ENCODE measurements at places on chromosomes 3 and 15. TPM values are rescaled to one million over a fixed set of nuclear protein-coding genes. Genes with fewer than 3 reads are reported as not detected.

DNA sequence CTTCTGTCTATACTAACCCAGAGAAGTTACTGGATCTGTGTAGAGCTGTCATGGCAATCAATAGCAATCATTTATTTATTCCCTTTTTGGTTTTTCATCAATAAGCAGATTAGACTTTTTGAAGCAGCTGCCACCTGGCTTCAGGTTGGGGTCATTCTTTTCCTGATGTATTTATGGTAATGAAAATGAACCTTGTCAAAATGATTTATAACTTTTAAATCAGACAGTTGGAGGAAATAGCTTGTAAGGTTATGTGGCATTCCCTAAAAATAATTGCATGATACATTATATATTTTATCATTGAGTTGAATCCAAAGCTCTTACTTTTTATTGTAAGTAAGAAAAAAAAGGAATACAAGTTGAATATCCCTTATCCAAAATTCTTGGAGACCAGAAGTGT is 8.6 kb downstream of the TIPARP start:
- H3K36me3 ChIP-seq = peaks cover 68% of the 10 kb centered on the region
- no peak overlapping the region for H3K4me3 ChIP-seq
- peaks cover 82% of the 10 kb centered on the region for H3K4me1 ChIP-seq
- no peak overlapping the region for H3K27ac ChIP-seq
- DNase-seq = no peak

DNA sequence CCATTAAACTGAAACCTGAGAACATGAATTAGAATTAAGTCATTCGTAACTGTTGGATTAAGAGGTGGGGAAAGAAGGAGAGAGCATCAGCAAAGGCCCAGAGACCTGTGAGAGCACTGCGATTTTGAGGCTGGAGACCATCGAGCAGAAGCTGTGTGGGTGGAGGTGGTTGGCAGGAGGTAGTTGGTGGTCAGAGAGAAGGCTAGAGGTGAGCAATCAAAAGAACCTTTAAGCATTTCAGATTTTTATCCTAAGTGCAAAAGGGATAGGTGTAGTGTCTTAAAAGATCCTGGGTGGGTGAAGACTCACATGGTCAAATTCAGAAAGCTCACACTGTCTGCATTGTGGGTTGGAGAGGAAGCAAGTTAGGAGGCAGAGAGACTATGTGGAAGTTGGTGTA is 65.1 kb upstream of the TEX264 start:
- H3K36me3 ChIP-seq = peaks cover 10% of the 10 kb centered on the region
- no peaks in the 10 kb centered on the region for H3K27me3 ChIP-seq
- H3K4me3 ChIP-seq = no peak overlapping the region
- no peak for DNase-seq

GRCh38 chr3:130960139-130960795 is 66.4 kb downstream of the ASTE1 start:
- no peak overlapping the region for H3K27ac ChIP-seq
- no peaks in the 10 kb centered on the region for H3K4me1 ChIP-seq
- no peak for DNase-seq

DNA sequence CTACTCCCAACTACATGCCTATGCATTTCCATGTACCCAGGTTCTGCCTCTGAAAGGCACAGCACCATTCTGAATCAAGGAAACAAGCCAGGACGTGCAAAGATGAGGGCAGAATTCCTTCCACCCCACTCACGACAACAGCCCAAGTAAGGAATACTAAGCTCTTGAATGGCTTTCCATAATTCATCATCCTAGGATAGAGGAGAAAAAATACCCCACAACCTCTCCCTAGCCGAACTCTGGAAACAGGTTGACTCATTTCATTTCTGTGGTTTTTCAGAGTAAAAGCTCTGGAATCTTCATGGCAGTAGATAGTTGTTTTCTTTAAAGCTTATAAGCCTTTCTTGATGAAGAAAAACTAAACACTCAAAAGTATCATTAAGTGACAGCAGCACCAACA is 77.8 kb downstream of the PDZRN3 start:
- no peak for DNase-seq
- H3K36me3 ChIP-seq = no peaks in the 10 kb centered on the region
- no peaks in the 10 kb centered on the region for H3K4me1 ChIP-seq

GRCh38 chr3:46389306-46389705 is 17.6 kb downstream of the CCR5AS start:
- H3K27me3 ChIP-seq = no peaks in the 10 kb centered on the region
- DNase-seq = no peak
- peaks cover 5% of the 10 kb centered on the region for H3K36me3 ChIP-seq
- no peak overlapping the region for H3K27ac ChIP-seq
- no peak overlapping the region for H3K4me3 ChIP-seq
- peaks cover 30% of the 10 kb centered on the region for H3K4me1 ChIP-seq

DNA sequence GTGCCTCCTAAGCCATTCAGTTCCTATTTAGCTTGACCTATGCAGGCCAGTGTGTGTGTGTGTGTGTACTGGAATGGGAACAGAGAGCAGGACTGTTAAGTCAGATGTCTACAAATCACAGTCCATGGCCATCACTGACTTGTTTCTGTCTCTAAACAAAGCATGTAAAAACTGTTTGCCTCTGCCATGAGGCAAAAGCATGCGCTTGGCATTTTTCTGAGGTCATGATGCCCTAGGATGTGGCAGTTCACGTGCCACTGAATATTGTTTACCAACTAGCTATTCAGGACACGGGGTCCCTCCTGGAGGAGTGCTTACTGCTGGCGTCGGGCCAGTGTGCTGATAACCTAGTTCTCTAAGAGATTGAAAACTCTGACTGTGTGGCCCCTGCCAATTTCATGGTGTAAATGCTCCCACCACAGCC is 8.2 kb upstream of the ATP13A3 start:
- peaks cover 8% of the 10 kb centered on the region for H3K4me1 ChIP-seq
- no peak overlapping the region for H3K27ac ChIP-seq
- no peak for DNase-seq

- no peaks in the 10 kb centered on the region for H3K4me1 ChIP-seq
- H3K27ac ChIP-seq = no peak overlapping the region
- H3K4me3 ChIP-seq = no peak overlapping the region
- H3K27me3 ChIP-seq = no peaks in the 10 kb centered on the region
Observed at GRCh38 chr3:178184833-178185232, 351.4 kb upstream of the KCNMB2 start.

DNA sequence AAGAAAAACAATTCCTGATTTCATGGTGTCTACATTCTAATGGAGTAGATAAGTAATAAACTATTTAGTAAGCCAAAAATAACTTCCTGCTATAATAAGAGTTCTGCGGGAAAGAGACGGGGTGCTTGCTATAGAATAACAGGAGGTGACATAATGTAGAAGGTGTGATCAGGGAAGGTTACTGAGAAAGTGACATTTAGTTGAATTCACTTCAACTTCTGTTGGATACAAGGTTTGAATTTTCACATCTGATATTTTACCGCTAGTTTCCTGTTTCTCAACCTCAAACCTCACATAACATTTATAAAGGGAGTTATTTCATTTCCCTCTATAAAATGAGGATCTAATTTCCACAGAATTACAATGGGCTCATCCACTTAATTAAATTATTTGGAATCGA is 102.3 kb upstream of the GBE1 start:
- peaks cover 3% of the 10 kb centered on the region for H3K4me1 ChIP-seq
- DNase-seq = no peak
- no peak overlapping the region for H3K27ac ChIP-seq
- H3K27me3 ChIP-seq = peaks cover 5% of the 10 kb centered on the region

Gene SLC22A14
- total RNA-seq = not detected

Gene DUOXA2
- total RNA-seq = not detected

Gene FBXW12
- total RNA-seq = not detected

Measured in activated CD8-positive, alpha-beta T cell treated with anti-CD3 and anti-CD28 coated beads, Interleukin-2, amount 10 ng/mL, durations not matched to agents 7 days and 5 days (primary cell).